ENCODE measurements at places on chromosomes 4 and X. TPM values are rescaled to one million over a fixed set of nuclear protein-coding genes. Genes with fewer than 3 reads are reported as not detected.
A peak's percentile ranks its signal among the peaks of the same experiment; 100 is the strongest.

Gene CHM
- 13.4 TPM for polyA plus RNA-seq

Gene MAGEA10
- not detected for polyA plus RNA-seq

Gene MAGEE2
- polyA plus RNA-seq: 0.35 TPM

DNA sequence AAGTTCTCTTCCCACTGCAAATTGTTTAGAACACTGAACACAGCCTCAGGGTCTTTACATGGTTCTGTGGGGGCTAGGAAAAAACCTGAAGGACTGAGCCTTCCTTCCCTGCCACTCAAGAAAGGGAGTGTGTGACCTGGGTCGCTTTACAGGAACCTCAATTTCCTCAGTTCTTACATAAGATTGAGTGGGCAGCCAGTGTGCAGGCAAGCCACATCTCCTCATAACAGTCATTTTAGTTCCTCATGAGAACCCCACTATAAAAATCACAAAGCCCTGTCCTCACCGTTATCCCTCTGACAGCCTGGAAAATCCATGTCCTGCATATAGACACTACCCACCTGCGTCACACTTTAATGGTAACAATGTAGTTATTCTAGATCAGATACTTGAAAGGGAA, 2.1 kb upstream of the ETDC start:
- no peak for DNase-seq

DNA sequence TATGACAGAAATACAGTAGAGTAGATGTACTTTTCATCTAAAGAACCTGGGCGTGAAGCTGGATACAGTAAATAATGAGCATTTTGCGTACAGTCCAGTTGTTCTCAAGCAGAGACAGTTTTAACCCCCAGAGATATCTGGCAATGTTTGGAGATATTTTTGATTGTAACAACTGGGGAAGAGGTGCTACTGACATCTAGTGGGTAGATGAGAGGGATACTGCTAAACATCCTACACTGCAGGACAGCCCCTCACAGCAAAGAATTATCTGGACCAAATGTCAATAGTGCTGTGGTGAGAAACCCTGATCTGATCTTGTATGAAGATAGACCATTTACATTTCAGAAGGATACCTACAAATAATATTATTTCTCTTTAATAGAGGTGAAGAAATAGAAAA, 200.2 kb upstream of the FAM47A start:
- peak; percentile 3 for DNase-seq

GRCh38 chr4:174244441-174244840, 39.0 kb downstream of the FBXO8 start:
- no peak for DNase-seq

DNA sequence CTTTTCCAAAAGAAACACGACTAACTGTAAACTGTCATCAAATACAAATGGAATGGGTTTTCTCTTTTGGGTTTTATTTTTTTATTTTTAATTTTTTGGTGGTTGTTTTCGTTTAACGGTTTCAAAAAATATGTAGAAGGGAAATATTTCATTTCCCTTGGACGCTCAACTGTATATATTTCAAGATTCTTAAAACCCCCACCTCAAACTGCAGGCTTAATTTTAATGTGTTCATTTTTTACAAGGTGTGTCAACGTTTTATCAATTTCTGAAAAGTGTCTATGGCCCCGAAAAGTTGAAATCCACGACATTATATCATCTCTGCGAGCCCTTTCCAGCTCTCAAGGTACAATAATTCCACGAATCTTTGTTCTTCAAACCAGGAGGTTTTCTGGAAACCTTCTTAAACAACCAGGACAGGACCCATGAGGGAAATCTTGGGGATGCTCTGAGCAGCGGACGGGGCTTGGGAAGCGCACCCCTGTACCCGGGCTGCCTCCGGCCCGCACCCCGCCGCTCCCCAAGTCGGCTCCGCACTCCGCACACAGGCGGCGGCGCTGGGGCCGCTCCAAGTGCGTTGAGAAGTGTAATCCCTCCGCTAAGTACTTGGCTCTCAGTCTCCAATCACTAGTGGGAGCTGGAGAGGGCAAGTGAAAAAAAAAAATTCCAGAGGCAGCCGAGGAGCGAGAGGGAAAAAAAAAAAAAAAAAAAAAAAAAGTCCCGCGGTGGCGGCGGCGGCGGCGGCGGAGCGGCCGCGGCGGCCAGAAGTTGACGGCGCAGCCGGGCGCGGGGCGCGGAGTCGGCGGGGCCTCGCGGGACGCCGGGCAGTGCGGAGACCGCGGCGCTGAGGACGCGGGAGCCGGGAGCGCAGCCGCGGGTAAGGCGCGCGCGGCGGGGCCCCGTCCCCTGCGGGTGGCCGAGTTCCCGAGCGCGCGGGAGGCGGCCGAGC, at the start of gene BMPR1B:
Gene BMPR1B (plus strand): TSS at position 764 of the 949 bp plus-strand sequence. CDS start 346,470 bp downstream, outside the sequence.
- peak; percentile 81 for DNase-seq

DNA sequence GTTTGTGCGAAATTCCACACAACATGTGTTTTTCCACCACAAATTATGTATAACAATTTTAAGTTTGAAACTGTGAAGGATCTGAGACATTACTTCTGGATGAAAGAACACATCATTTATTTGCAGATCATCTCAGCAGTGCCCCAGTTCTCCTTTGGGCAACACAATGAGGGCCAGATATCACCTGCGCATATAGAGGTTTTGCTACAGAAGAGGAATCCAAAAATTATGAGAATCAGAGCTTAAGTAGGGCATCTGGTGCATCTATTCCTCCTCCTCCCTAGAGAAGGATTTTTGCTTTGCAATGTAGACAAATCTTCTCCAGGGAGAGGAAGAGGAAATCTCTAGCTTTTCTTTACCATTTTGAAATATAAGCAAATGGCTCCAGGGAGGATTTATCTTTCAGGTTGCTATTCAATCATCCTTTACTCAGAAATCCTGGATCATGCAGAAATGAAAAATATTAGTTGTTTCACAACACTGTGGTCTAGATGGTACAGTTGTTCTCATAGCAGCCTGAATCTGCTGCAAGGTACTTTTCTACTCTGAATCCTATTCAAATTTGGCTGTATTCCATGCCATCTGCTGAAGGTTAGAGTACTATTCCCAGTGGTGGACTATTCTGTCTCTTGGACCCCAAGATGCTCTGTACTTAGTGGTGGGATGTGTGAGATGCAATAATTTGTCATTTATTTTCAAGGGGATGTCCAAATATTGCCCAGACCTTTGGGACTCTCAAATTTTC, 132.1 kb downstream of the SNCA start:
- no peak for DNase-seq

- DNase-seq: no peak
These were observed 97.2 kb upstream of the EOLA2 start for GRCh38 chrX:150035531-150035930.

GRCh38 chr4:158996669-158997074, 106.2 kb upstream of the RAPGEF2 start:
- DNase-seq: peak; percentile 39

GRCh38 chr4:57048590-57049304, 61.4 kb downstream of the IGFBP7 start:
- DNase-seq: no peak

- no peak for DNase-seq
These were observed 192.8 kb downstream of the SLC7A11 start for GRCh38 chr4:138049355-138049754.
